ENCODE measurements at places on chromosomes 2 and 18. TPM values are rescaled to one million over a fixed set of nuclear protein-coding genes. Genes with fewer than 3 reads are reported as not detected.
A peak's percentile ranks its signal among the peaks of the same experiment; 100 is the strongest.

DNA sequence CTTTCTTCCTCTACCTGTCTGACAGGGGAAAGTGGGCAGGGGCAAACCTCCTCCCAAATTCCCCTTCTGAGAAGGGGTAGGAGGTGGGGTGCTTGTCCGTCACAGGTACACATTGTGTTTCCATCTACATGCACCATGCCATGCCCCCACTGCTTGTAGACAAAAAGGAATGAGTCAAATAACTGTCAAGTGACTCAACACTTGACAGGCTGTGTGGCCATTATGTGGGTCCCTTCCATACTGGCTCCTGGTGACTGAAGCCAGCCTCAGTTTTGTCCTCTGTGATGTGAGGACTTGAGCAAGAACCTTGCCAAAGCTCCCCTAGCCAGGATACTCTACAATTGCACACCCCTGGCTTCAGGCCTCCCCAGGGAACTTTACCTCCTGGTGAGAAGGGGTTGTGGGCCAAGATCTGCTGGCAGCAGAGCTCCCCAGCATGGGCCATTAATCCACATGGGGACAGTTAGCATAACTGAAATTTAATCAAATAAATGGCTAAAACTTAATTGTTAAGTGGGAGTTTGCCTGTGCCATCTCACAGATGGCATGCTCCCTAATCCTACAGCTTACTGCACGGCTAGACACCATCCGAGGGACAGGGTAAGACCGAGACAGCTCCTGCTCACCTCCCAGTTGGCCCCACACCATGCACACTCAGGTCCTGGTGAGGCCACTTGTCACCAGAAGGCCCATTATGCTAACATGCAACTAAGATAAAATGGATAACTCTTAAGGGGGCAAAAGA lies 140.2 kb downstream of the BCL11A start:
- no peak for DNase-seq

GRCh38 chr18:908758-909724 lies 4.4 kb downstream of the ADCYAP1 start:
- DNase-seq = no peak

- no peak for DNase-seq
Measured at GRCh38 chr2:127906206-127906926, 20.6 kb upstream of the AMMECR1L start.

DNA sequence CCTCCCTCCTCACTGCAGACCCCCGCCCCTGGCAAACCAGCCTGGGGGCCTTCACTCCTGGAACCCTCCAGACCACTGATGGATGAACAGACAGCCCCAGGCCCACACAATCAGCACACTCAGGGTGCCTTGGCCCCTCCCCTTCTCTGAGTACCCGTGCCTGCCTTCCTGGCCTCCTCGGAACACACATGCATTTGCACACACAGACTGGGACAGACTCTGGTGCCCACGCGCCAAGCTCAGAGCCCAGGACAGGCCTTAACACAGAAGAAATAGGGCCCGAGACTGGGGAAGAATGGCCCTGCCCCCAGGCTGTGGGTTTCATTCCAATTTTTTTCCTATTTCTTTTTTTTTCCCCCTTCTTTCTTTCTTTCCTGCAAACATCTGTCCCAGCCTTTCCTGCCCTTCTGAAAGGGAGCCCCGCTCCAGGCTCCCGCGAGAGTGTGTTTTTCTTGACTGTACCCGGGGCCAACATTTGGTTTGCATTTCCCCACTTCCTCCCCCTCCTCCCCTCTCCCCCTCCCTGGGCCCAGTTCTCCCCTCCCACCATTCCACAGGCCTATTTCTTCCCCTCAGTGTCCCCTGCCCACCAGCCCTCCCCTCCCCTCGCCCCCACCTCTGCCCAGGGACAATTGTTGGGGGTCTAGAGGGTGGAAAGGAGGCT lies 618 bp upstream of the TNS1 start:
- peak; percentile 70 for DNase-seq

GRCh38 chr2:100935372-100935752 lies 66.7 kb upstream of the RPL31 start:
- DNase-seq = no peak

DNA sequence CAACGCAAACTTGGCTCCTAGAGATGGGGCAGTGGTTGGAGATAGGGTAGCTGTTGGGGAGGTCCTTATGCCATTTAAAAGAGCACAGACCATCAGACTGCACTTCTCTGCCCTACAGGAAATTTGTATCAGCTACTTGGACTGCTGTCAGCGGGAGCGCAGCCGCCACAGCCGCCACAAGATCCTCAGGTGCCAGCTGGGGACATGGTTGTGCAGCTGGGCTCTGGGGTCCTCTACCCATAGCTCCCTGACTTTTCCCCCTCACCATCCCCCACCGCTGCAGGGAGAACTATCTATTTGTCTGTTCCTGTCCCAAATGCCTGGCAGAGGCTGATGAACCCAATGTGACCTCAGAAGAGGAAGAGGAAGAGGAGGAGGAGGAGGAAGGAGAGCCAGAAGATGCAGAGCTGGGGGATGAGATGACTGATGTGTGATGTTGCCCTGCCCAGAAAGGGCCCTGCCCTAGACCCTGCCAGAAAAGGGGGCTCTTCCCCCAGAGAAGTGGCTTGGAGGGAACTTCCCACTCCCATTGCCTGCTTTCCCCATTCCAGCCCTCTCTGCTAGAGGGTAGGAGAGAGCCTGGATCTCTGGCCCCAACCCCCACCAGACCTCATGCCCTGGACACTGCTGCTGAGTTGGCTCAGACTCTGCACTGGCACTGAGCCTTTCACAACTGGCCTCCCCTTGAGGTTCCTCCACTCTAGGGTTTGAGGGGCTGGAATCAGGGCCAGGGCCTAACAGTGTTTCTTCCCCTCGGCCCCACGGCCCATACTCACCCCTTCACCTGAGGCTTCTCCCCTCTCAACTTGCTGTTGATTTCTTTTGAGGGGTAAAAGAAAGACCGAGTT lies 7.3 kb downstream of the PRADC1 start:
- DNase-seq = no peak

DNA sequence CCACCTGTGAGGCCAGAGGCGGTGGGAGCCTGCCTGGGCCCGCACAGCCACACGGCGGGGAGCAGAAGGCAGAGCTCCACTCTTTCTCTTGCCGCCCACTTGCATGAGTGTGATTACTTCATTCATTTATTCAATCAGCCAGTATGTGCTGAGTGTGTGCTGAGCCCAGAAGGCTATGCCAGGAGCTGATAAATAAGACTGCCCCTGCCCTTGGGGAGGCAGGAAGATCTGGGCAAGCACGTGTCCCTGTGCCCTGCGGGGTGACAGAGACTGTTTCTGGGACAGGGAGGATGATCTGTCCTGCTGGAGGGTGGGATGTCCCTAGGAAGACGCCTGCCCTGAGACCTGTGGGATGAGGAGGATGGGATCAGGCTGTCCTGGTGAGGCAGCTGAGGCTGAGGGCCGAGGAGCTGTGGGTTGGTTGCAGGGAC lies 250.8 kb downstream of the DYSF start:
- DNase-seq = no peak

- DNase-seq = no peak
Measured at GRCh38 chr2:207255565-207256470, 90.1 kb upstream of the KLF7 start.

GRCh38 chr2:27566628-27567027 lies 16.2 kb upstream of the ZNF512 start:
- DNase-seq = no peak

- no peak for DNase-seq
Measured at GRCh38 chr2:236400594-236401360, 136.6 kb upstream of the ASB18 start.

DLX1 gene
- 0.15 TPM for total RNA-seq

MAP3K19 gene
- total RNA-seq = not detected

THOC1 gene
- total RNA-seq = 16.6 TPM

C2orf66 gene
- 0.18 TPM for total RNA-seq
